Activated CD4-positive, alpha-beta memory T cell treated with anti-CD3 and anti-CD28 coated beads, Interleukin-2, amount 10 ng/mL, durations not matched to agents 7 days and 5 days (primary cell): ENCODE measurements at places on chromosomes 2 and 18. TPM values are rescaled to one million over a fixed set of nuclear protein-coding genes. Genes with fewer than 3 reads are reported as not detected.

The SNRPD1 gene
- total RNA-seq = 96.6 TPM

The TEX44 gene
- total RNA-seq = not detected

The STON1 gene
- total RNA-seq = 3.0 TPM

The AOX1 gene
- 0.15 TPM for total RNA-seq

The SPEG gene
- total RNA-seq = 1.1 TPM

The ELOA2 gene
- total RNA-seq = not detected

The CD226 gene
- total RNA-seq = 102 TPM

The CRYBA2 gene
- total RNA-seq = not detected

The CIB4 gene
- total RNA-seq = not detected

The TSHZ1 gene
- total RNA-seq = 19.0 TPM

The AKAIN1 gene
- not detected for total RNA-seq

The STPG4 gene
- total RNA-seq = 0.13 TPM

The ODC1 gene
- 48.1 TPM for total RNA-seq

The B4GALT6 gene
- 1.2 TPM for total RNA-seq

The RAX gene
- total RNA-seq = 0.10 TPM

The C1QL2 gene
- not detected for total RNA-seq

The SRD5A2 gene
- not detected for total RNA-seq

The CSRNP3 gene
- not detected for total RNA-seq

The LRP2 gene
- total RNA-seq = 0.28 TPM

The TMEM169 gene
- 2.3 TPM for total RNA-seq

The CHAC2 gene
- total RNA-seq = 9.1 TPM

The HOXD8 gene
- not detected for total RNA-seq

The C1GALT1C1L gene
- total RNA-seq = not detected

The TUBA3E gene
- total RNA-seq = not detected

The FAM237A gene
- not detected for total RNA-seq

The TOGARAM2 gene
- 10.3 TPM for total RNA-seq

The RAD51AP2 gene
- total RNA-seq = not detected

The ANKRD62 gene
- total RNA-seq = not detected

The CD207 gene
- not detected for total RNA-seq

The SCN7A gene
- total RNA-seq = not detected

The ALLC gene
- not detected for total RNA-seq

The PKDCC gene
- not detected for total RNA-seq

The MTHFD2 gene
- total RNA-seq = 264 TPM

The AMER3 gene
- not detected for total RNA-seq

The LYPD1 gene
- not detected for total RNA-seq

The SMC6 gene
- 36.0 TPM for total RNA-seq
